ENCODE measurements at places on chromosomes 1 and 21.

- DNase-seq: no peak
Observed at GRCh38 chr1:172492421-172492820, 40.5 kb upstream of the SUCO start.

DNA sequence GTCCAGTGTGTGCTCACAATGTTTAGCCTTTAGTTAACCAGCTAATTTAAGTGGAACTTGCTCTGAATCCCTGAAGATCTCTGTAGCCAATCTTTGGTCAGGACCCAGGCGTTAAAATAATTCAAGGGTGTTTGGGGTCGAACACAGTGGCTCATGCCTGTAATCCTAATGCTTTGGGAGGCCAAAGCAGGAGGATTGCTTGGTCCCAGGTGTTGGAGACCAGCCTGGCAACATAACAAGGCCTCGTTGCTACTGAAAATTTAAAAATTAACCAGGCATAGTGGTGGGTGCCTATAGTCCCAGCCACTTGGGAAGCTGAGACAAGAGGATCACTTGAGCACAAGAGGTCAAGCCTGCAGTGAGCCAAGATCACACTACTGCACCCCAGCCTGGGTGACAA, 94.3 kb downstream of the ITSN1 start:
- DNase-seq: no peak

- no peak for DNase-seq
Observed at GRCh38 chr1:172790245-172790644, 131.3 kb downstream of the FASLG start.

GRCh38 chr1:74406759-74407158, 105.7 kb downstream of the LRRC53 start:
- no peak for DNase-seq

GRCh38 chr1:108077991-108078390, 113.0 kb upstream of the VAV3 start:
- no peak for DNase-seq

DNA sequence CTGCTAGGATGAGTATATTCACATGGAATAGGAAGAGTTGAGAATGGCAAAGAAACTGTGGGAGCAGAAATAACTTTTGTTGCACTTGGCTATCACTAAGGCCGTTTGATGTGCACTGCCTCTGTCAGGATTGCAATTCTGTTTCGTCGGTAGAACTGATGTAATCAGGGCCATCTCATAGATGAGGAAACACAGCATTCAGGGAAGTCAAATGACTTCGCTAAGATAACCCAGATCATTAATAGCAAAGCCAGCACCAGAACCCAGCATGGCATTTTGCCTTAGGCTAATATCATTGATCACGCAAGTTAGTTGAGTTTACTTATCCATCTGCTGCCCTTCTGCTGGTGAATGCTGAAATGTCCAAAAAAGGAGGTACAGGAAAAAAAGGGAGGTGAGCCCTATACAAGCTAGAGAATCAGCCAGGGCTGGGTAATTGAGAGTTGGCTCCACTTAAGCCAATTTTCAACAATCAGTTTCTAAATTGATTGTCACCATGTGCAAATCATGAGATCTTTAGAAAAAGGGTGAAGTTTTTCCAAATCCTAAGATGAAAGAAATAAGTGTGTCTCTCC, 7.6 kb downstream of the RASSF5 start:
- no peak for DNase-seq

DNA sequence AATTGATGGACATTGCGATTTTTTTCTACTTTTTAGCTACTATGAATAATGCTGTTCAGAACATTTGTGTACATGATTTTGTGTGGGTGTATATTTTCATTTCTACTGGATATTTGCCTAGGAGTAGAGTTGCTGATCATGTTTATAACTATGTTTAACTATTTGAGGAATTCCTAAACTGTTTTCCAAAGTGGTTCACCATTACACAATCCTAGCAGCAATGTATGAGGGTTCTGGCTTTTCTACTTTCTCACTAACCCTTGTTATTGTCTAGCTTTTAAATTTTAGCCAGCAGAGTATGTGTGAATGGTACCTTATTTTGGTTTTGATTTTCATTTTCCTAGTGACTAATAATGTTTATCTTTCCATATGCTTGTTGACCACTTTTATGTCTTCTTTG, 86.2 kb downstream of the ATG4C start:
- no peak for DNase-seq

DNA sequence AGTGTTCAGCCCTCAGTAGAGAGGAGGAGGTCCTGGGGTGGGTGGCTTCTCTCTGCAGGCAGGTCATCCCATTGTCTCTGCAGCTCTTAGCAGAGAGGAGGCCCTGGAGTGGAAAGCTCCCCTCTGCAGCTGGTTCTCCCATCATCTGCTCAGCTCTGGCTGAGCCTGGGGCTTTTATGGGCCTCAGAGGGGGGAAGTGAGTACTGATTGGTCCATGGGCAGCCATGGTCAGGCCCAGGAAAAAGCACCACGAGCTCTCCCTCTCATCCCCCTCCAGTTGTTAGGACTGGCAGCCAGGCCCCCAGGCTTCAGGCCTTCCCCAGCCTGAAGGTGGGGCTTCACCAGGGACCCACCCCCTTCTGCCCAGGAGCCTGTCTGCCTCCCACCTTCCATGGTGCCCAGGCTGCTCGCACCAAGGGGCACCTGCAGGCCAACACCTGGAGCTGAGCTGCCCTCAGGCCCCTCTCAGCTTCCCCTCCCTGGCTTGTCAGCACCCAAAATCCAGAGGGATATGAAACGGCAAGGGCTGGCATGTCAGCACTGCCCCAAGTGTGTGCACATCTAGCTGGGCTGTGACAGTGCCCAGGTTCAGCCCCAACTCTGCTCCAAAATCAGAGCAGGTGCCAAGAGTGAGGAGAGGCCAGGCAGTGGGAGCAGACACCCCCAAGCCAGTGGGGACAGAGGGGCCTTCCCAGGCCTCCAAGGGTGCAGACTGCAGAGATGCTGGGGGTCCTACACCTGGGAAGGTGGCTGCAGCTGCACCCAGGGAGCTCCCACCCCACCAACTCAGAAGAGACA, 449.0 kb downstream of the MATN1 start:
- DNase-seq: peak; percentile 8

- no peak for DNase-seq
Observed at GRCh38 chr1:94044290-94044790, 76.6 kb downstream of the ABCA4 start.

- no peak for DNase-seq
Observed at GRCh38 chr1:81073580-81073979, 727.2 kb upstream of the ADGRL2 start.

GRCh38 chr1:43566382-43567044, 35.8 kb downstream of the PTPRF start:
- DNase-seq: no peak

DNA sequence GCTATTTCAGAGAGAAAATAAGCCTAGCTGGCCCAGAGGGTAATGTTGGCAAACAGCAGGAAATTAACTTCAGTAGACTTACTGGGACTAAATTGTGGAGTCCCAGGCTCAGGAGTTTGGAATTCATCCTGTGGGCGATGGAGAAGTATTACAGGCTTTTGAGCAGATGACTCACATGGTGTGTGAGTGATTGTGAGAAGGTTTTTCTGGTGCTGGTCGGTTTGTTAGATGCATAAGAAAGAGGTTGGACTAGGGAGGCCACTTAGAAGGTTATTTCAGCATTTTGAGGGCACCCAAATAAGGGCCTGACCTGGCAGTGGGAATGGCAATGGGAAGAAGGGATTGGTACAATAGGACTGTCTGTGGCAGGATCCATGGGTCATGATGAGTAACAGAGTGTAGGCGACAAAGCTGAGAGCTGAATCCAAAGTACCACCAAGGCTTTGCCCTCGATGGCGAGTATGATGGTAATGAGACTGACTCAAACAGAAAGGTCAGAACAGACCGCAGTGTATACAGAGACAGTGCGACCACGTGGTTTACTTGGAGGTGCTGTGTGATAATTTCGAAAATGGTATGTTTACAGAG, 69.2 kb upstream of the KIF26B start:
- no peak for DNase-seq

GRCh38 chr1:188958461-188959115, 1519.1 kb downstream of the BRINP3 start:
- DNase-seq: no peak

GRCh38 chr1:231093156-231093922, 53.3 kb upstream of the FAM89A start:
- DNase-seq: no peak

DNA sequence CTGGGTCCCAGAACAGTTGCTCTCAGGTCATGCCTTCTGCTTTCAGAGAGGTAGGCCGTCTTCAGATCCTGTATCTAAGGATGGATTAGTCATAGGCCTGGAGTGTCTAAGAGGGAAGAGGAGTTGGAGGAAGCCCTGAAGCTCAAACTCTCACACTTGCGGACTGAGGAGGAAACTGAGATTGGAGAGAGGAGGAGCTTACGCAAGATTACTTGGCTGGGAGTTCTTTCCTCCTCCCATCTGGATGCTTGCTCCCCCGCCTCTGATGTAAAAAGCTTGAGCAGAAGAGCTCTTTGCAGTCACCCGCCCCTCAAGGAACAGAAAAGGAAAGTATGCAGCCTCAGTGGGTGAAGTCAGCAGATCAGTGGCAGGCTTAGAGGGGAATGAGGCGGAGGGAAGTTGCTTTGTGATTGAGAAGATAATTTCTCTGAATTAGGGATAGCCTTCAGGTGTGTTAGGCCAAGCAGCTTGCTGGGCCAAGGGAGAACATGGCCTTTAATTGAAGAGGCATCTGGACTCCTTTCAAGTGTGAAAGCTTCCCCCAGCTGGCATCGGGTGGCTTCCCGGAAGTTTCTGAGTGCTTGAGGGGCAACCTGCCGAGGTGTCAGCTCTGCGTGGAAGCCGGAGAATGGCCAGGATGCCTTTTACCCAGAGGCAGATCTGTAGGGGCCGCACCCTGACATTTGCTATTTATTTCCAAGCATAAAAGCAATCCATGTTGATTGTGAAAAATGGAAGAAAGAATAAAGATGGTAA, 6.6 kb downstream of the ADORA1 start:
- DNase-seq: no peak

- no peak for DNase-seq
Observed at GRCh38 chr1:66305927-66306326, 228.0 kb upstream of the SGIP1 start.

DNA sequence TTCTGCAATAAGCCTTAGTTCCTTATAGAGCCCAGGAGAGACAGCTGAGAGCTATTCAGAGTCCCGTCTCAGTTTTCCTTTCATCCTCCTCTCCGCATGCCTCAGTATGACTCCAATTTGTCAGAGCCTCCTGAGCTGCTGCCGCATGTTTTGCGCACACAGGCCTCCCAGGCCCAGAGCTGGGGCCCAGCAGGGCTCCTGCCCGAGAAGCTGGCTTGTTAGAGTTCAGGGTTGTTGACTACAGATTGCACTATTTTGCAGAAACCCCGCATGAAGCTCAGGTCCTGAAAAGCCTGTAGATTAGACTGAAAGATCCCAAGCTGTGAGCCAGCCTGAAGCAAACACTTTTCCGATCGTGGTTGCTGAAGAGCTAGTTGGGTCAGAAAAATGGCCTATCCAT, 51.5 kb downstream of the IGSF5 start:
- no peak for DNase-seq

DNA sequence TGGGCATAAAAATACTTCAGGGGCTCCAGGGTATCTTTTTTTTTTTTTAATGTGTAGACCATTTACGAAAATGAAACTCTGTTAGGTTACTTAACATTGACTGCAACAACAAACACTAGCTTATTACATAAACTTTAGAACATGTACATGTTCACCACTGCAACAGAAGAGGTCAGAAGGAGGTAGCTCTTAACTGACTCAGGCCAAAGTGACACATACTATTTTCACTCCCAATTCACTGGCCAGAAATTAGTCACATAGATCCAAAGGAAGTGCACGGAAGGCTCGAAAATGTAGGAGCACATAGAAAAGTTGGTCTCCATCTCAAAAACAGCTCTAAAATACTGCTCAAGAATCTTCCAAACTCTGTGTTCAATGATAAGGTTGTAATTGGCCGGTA, 107.2 kb downstream of the AKT3 start:
- no peak for DNase-seq

- no peak for DNase-seq
Observed at GRCh38 chr1:116311193-116311592, 61.9 kb upstream of the ATP1A1 start.

DNA sequence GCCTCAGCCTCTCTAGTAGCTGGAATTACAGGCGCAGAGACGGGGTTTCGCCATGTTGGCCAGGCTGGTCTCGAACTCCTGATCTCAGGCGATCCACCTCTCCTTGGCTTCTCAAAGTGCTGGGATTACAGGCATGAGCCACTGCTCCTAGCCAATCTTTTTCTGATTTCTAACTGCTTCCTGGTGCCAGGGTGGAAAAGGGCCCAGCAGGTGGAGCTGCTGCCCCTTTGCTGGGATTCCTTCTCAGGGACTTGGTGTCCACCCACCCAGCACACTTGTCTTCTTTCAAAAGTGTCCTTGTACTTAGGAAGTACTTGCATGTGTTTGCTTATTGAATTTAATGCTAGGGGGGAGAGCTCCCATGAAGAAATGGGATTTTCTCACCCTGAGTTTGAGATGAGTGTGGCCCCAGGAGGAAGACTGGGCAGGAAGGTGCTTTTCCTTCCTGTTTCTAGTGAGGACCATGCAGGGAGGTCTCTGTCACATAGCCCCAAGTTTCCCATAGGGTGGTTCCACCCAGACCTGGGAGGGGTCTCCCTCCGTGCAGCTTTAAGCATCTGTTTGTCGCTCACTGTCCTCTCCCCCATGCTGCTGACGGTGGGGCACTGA, 14.2 kb downstream of the UTP11 start:
- DNase-seq: peak; percentile 54

- DNase-seq: no peak
Observed at GRCh38 chr1:235470741-235471439, 33.4 kb downstream of the B3GALNT2 start.

DNA sequence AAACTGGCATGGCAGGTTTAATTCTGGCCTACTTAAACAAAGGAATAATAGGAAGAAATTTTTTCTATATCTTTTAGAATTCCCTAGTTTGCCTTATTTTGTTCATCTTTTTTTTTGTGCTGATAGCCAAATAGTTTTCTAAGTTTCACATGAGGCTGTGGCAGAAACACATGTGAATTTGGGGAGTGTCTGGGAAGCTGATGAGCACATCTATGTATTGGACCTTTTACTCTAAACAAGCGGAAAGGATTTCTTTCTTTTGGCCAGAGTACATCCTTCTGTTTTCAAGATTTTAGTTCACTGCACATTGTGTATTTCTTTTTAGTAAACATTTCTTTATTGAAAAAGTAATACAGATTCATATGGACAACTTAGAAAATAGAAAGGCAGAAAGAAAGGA, 5.6 kb downstream of the EEIG2 start:
- no peak for DNase-seq

GRCh38 chr1:156700736-156701531, 4.4 kb downstream of the CRABP2 start:
- DNase-seq: no peak

GRCh38 chr1:228469413-228470162, 17.6 kb upstream of the RNF187 start:
- DNase-seq: no peak

DNA sequence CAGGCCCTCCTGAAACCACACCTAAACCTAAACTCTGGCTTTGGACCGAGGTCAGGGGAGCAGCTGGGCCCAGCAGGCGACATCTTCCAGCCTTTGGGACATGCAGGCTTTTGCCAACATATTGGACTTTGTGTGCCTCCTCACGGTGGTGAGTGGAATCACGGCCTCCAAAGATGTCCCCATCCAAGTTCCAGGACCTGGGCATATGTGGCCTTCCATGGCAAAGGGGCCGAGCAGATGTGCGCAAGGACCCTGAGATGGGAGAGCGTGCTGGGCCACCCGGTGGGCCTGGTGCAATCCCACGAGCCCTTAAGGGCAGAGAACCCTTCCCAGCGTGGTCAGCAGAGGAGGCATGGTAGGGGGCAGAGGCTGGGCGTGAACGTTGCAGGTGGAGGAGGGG, 160.8 kb upstream of the C1orf174 start:
- DNase-seq: no peak

GRCh38 chr1:73911849-73912248, 286.1 kb downstream of the LRRIQ3 start:
- DNase-seq: no peak

Data from activated CD4-positive, alpha-beta memory T cell treated with anti-CD3 and anti-CD28 coated beads, Interleukin-2, amount 10 ng/mL, durations not matched to agents 7 days and 5 days (primary cell).